ENCODE measurements at places on chromosomes 4 and X. TPM values are rescaled to one million over a fixed set of nuclear protein-coding genes. Genes with fewer than 3 reads are reported as not detected.

GRCh38 chr4:151035328-151035727, 20.2 kb upstream of the LRBA start:
- DNase-seq, result no peak

GRCh38 chrX:63032811-63033210, 318.3 kb downstream of the SPIN4 start:
- no peak for DNase-seq

- no peak for DNase-seq
Measured at GRCh38 chr4:182206916-182207315, 36.3 kb upstream of the TENM3 start.

- no peak for DNase-seq
Measured at GRCh38 chr4:111879539-111879938, 265.7 kb upstream of the FAM241A start.

DNA sequence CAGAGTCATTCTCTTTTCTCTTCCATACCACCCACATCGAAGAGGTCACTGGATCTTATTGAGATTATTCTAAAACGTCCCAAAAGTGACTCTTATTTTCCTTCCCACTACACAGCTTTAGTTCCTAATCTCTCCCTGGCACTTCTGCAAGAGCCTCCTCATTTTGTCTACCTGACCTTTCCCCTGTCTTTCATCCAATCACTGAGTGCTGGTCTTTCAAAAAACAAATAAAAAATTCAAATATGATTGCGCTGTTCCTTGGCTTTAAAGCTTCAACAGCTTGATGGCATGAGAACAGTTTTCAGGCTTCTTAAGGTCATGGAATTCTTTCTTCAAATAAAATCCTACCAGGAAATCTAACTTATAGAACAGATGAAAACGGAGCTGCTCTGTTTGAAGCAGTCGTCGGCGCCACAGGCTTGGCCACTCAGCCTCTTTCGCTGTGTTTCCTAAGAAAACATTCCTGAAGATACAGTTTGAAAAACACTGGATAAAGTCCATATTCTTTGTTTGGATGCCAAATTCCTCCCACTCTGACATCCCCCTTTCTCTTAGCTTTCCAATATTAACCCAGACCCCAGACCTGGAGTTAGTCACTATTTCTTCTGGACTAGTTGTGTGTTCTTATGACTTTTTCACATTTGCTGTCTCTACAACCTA, 12.5 kb downstream of the SYTL5 start:
- DNase-seq, result no peak

RXFP1 gene
- total RNA-seq, result not detected

TMEM150C gene
- total RNA-seq, result 13.6 TPM

- DNase-seq, result no peak
Measured at GRCh38 chr4:94032754-94033153, 174.9 kb upstream of the SMARCAD1 start.

OTUD6A gene
- not detected for total RNA-seq

- DNase-seq, result no peak
Measured at GRCh38 chr4:177923888-177924287, 481.7 kb upstream of the AGA start.

- DNase-seq, result no peak
Measured at GRCh38 chrX:13499736-13500135, 69.7 kb upstream of the EGFL6 start.

TRIM60 gene
- not detected for total RNA-seq

TMEM33 gene
- total RNA-seq, result 22.5 TPM

DNA sequence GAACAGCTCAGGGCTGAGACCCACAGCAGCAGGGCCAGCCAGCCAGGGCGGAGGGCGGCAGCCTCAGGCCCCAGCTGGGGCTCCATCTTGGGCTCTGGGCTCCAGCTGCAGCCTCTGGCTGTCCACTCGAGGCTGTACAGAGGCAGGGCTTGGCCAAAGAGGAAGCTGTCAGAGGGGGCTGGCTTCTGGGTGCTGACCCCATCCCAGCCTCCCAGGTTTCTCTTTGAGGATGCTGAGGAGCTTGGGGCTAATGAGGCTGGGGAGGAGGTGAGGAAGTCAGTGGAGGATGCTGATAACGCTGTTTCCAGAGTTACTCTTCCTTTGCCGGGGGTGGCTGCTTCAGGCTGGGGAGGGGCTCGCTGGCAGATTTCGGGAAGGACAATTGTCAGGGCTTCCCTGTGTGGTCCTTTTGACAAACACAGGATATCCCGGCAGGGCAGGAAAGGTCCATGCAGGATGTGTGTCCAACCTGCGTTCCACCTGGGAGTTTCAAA, at the start of gene DIPK2B:
Gene DIPK2B, minus strand, starts transcription at position 136 of the 494 bp plus-strand sequence. Its CDS starts 50 bp downstream, at position 86.
- DNase-seq, result peak; percentile 16

DNA sequence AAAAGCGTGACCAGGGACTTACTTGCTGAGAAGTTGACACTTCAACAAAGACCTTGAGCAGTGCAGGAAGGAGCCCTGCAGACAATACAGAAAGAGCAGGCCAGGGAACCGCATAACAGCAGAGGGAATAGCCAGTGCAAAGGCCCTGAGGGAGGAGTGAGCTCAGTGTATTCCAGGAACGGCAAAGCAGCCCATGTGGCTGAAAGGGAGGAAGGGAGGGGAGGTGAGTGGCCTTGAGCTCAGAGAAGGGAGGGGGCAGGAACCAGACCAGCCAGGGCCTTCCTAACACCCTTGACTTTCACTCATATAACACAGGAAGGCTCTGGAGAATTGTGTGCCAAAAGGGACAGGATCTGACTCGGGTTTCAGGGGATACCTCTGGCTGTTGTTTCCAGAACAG, 112.2 kb downstream of the BCOR start:
- no peak for DNase-seq

- DNase-seq, result no peak
Measured at GRCh38 chr4:138494931-138495330, 252.8 kb upstream of the SLC7A11 start.

PABPC4L gene
- total RNA-seq, result 0.66 TPM

- no peak for DNase-seq
Measured at GRCh38 chr4:132297346-132297745, 851.7 kb upstream of the PCDH10 start.

- DNase-seq, result no peak
Measured at GRCh38 chr4:176538217-176538925, 218.6 kb downstream of the SPCS3 start.
